Activated CD4-positive, alpha-beta memory T cell treated with anti-CD3 and anti-CD28 coated beads for 36 hours (primary cell): ENCODE measurements at places on chromosomes 7 and 10. TPM values are rescaled to one million over a fixed set of nuclear protein-coding genes. Genes with fewer than 3 reads are reported as not detected.

DNA sequence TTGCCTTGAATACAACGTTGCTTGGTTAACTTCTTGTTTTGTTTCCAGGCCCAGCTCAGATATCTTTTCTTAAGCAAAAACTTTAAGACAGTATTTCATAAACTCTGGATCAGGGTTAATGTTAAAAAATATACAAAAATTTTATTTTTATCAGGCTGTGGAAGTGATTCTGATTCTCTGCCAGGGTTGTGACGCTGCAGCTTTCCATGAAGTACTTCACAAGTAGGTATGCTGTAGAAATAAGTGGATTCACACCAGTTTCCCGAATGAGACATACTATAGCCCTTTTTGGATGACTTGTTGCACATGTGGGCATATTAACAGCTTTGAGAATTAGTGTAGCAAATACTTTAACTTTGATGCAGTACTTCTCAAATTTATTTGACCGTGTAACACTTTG is 70.1 kb downstream of the CDK14 start:
- no peak overlapping the region for H3K4me3 ChIP-seq
- no peaks in the 10 kb centered on the region for H3K27me3 ChIP-seq
- H3K27ac ChIP-seq: no peak overlapping the region
- no peaks in the 10 kb centered on the region for H3K4me1 ChIP-seq
- no peaks in the 10 kb centered on the region for H3K36me3 ChIP-seq
- no peak for DNase-seq

DNA sequence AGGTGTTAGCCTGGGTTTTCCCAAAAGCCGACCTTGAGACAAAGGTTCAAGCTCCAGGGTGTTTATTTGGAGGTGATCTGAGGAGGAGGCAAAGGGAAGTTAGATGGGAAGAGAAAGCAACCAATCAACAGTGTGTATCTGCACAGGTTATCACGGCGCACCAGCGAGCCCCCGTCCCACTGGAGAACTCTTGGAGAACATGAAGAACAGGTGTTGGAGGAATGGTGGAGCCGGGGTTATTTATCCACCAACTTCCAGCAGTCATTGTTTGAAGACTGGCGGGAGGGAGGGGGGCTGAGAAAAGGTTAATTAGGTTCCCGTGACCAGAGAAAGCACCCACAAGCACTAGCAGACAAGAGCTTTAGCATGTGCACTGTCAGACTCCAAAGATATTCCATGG is 282.5 kb upstream of the FOXK1 start:
- H3K27me3 ChIP-seq: peaks cover 10% of the 10 kb centered on the region
- H3K4me1 ChIP-seq: no peaks in the 10 kb centered on the region
- no peaks in the 10 kb centered on the region for H3K36me3 ChIP-seq
- no peak for DNase-seq

GRCh38 chr10:62852961-62853702 is 37.0 kb upstream of the EGR2 start:
- peaks cover 59% of the 10 kb centered on the region for H3K4me1 ChIP-seq
- peaks cover 5% of the 10 kb centered on the region for H3K27me3 ChIP-seq
- H3K27ac ChIP-seq: peak overlapping the region; percentile 62
- no peak overlapping the region for H3K4me3 ChIP-seq

DNA sequence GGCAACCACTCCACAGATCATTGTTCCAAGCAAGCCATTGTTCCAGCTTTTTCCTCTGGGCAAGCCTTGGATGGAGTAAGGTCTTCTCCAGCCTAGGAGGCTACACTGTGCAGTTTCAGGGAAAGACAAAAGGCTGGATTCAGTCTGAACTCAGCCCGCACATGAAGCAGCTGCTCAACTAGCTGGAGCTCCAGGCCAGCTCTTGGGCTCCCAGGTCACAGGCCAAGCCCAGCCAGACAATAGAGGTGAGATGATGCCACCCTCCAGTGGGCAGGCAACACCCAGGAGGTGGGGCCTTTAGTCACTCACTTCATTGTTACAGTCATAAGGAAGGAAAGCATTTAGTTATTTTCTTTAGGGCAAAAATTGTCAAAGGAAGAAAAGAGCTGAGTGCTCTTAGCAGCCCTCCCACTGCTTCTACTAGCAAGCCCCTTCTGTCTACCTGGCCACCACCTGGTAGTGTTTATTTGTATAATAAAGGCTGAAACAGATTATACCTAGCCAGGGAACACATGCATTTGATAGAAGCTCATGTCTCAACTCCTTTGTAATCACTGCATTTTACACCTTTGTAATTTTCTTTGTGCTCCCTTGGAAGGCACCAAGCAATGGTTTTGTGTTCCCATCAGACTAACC is 253.4 kb downstream of the WDR11 start:
- no peak overlapping the region for H3K27ac ChIP-seq
- no peaks in the 10 kb centered on the region for H3K36me3 ChIP-seq
- no peaks in the 10 kb centered on the region for H3K27me3 ChIP-seq

- H3K4me3 ChIP-seq: no peak overlapping the region
- H3K36me3 ChIP-seq: no peaks in the 10 kb centered on the region
- no peak overlapping the region for H3K27ac ChIP-seq
- no peaks in the 10 kb centered on the region for H3K27me3 ChIP-seq
- DNase-seq: no peak
Measured at GRCh38 chr10:130066743-130067142, 43.9 kb downstream of the C10orf143 start.

DNA sequence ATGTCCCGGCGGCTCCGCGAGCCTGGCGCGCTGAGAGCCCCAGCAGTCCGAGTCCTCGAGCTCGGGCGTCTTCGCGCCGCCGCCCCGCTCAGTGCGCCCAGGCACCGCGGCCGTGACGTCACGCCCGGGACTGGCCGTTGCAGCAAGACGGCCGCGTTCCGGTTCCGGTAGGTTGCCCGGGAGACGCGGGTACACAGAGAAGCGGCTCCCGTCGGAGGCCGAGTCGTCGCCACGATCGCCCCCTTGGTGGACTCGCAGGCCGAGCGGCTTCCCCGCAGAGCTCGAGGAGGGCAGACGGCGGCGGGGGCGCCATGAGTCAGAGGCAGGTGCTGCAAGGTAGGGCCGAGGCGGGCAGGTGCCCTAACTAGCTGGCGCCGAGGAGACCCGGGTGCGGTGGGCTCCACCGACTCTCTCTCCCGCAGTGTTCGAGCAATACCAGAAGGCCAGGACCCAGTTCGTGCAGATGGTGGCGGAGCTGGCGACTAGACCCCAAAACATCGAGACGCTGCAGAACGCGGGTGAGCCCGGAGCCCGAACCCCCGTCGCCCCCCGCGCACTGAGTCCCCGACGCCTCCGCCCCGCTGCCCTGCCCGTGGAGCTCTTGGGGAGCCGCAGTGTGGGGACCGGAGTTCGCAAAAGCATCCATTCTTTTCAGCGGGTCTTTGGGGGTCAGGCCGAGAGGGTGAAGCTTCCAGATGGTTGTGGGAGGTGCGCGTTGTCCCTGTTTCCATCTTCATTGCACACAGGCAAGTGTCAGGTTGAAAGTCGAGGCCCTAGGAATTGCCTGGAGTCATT is at the start of gene SPAG6:
Gene SPAG6, plus strand, starts transcription at position 196 of the 795 bp plus-strand sequence. Its CDS starts 116 bp downstream, at position 312.
- H3K27ac ChIP-seq: no peak within 1 kb of the TSS
- peak within 1 kb of the TSS; percentile 56 for H3K4me3 ChIP-seq
- peak; percentile 75 for DNase-seq

GRCh38 chr10:24685958-24686540 is 37.6 kb downstream of the ARHGAP21 start:
- no peaks in the 10 kb centered on the region for H3K27me3 ChIP-seq
- peaks cover 2% of the 10 kb centered on the region for H3K4me1 ChIP-seq
- H3K36me3 ChIP-seq: no peaks in the 10 kb centered on the region
- no peak for DNase-seq

DNA sequence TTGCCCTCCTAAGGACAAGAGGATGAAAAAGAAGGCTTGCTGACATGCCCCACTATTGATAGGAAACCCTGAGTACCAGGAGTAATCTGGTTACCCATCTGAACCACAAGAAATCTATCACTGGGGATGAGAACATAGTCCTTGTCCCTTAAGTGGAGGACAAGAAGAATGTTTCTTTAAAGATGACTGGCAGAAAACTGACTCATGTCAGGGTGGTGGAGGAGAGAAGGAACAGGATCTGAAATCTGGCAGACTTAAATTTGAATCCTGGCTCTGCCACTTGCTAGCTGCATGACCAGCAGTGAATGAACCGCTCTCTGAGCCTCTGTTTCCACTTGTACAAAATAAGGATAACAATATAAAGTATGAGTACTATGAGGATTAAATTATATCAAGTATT is 38.9 kb upstream of the XPNPEP1 start:
- H3K4me3 ChIP-seq: no peak overlapping the region
- H3K4me1 ChIP-seq: no peaks in the 10 kb centered on the region
- no peak overlapping the region for H3K27ac ChIP-seq
- DNase-seq: no peak
- no peaks in the 10 kb centered on the region for H3K36me3 ChIP-seq

- H3K4me1 ChIP-seq: no peaks in the 10 kb centered on the region
- no peaks in the 10 kb centered on the region for H3K27me3 ChIP-seq
- H3K4me3 ChIP-seq: no peak overlapping the region
- no peak for DNase-seq
- no peak overlapping the region for H3K27ac ChIP-seq
Measured at GRCh38 chr10:116000151-116000842, 272.7 kb downstream of the GFRA1 start.

DNA sequence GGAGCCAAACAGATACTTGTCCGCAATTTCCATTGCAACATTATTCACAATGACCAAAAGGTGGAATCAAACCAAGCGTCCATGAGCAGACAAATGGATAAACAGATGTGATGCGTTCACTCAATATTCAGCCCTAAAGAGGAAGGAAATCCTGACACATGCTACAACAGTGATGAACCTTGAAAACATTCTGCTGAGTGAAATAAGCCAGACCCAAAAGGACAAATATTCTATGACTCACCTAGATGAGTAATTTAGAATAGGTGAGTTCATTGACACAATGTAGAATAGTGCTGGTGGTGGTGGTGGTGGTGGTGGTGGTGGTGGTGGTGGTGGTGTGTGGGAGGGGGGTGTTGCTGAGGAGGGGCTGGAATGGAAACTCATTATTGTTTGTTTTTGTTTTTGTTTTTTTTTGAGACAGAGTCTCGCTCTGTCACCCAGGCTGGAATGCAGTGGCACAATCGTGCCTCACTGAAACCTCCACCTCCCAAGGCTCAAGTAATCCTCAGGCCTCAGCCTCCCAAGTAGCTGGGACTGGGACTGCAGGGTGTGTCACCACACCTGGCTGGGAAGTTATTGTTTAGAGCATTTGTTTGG is 28.6 kb downstream of the SMKR1 start:
- no peak overlapping the region for H3K4me3 ChIP-seq
- peak overlapping the region; percentile 19 for H3K27ac ChIP-seq
- H3K27me3 ChIP-seq: peaks cover 11% of the 10 kb centered on the region

DNA sequence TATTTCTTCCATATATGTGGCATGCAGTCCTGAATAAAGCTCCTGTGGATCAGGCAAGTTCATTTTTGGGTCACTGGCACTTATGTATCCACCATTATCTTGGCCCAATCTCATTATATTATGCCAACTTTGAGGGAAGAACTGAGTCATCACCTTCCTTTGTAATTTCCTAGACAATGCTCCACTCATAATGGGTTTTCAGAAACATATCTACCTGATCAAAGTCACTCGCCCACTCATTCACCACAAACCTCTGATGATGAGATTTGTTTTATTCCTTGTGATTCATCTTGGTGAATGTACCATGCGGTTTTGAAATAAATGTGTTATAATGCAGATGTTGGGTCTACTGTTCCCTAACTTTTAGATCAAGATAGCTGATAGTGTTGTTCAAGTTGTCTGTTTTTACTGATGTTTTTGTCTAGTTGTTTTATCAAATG is 525.8 kb downstream of the KIF20B start:
- H3K4me3 ChIP-seq: no peak overlapping the region
- H3K4me1 ChIP-seq: peaks cover 8% of the 10 kb centered on the region
- H3K36me3 ChIP-seq: no peaks in the 10 kb centered on the region

DNA sequence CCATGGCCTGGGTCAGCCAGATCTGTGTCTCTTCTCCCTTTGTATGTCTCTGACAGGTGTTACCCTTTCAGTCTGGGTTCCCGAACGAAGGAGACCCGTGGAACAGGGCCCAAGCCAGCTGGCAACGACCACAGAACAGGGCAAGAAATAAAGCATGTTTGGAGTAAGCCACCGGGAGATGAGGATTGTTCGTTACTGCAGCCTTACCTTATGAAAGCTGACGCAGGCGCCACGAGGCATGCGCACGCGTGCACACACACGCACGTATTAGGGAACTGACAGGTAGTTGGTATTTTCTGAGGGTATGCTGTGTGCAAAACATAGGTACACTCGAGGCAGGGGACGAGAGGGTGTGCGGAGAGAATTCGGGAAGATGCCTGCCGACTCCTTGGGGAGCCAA is 46.4 kb upstream of the ENO4 start:
- H3K27ac ChIP-seq: no peak overlapping the region
- peaks cover 10% of the 10 kb centered on the region for H3K27me3 ChIP-seq
- H3K4me3 ChIP-seq: no peak overlapping the region
- no peaks in the 10 kb centered on the region for H3K4me1 ChIP-seq
- H3K36me3 ChIP-seq: no peaks in the 10 kb centered on the region
- no peak for DNase-seq

GRCh38 chr7:128014811-128015210 is 16.4 kb downstream of the LRRC4 start:
- no peaks in the 10 kb centered on the region for H3K4me1 ChIP-seq
- peaks cover 32% of the 10 kb centered on the region for H3K36me3 ChIP-seq
- no peak for DNase-seq
- H3K27ac ChIP-seq: no peak overlapping the region
- H3K4me3 ChIP-seq: no peak overlapping the region

- H3K36me3 ChIP-seq: no peaks in the 10 kb centered on the region
- H3K4me1 ChIP-seq: no peaks in the 10 kb centered on the region
Measured at GRCh38 chr10:49387071-49387470, 8.8 kb downstream of the DRGX start.

DNA sequence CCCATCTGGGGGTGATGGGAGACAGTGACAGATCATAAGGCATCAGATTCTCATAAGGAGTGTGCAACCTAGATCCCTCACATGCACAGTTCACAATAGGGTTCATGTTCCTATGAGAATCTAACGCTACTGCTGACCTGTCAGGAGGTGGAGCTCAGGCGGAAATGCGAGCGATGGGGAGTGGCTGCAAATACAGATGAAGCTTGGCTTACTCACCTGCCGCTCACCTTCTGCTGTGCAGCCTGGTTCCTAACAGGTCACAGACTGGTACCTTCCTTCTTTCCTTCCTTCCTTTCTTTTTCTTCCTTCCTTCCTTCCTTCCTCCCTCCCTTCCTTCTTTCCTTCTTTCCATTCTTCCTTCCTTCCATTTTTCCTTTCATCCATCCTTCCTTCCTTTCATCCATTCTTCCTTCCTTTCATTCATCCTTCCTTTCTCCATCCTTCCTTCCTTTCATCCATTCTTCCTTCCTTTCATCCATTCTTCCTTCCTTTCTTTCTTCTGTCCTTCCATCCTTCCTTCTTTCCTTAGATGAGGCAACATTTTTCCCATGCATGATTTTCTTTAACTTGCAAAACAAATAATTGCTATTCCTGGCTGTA is 370.0 kb upstream of the AUTS2 start:
- H3K27me3 ChIP-seq: no peaks in the 10 kb centered on the region
- no peaks in the 10 kb centered on the region for H3K4me1 ChIP-seq
- H3K4me3 ChIP-seq: no peak overlapping the region
- DNase-seq: no peak
- no peaks in the 10 kb centered on the region for H3K36me3 ChIP-seq
- H3K27ac ChIP-seq: no peak overlapping the region

AGMO gene
- total RNA-seq: not detected

ASZ1 gene
- not detected for total RNA-seq

ACSM6 gene
- total RNA-seq: not detected

GNG11 gene
- total RNA-seq: not detected

PNLIPRP1 gene
- total RNA-seq: not detected

STEAP1B gene
- not detected for total RNA-seq

MSANTD7 gene
- total RNA-seq: 18.1 TPM

PAPSS2 gene
- total RNA-seq: 0.40 TPM
